ENCODE measurements at places on chromosomes 3 and 15. TPM values are rescaled to one million over a fixed set of nuclear protein-coding genes. Genes with fewer than 3 reads are reported as not detected.

Gene TM6SF1
- total RNA-seq, result 15.0 TPM

Gene NPRL2
- 33.5 TPM for total RNA-seq

Gene CTXN2
- total RNA-seq, result 0.63 TPM

Gene POLG
- 69.2 TPM for total RNA-seq

Gene TMEM40
- total RNA-seq, result not detected

Gene USP50
- total RNA-seq, result not detected

Gene EFHB
- total RNA-seq, result 0.63 TPM

Gene DGKG
- 10.6 TPM for total RNA-seq

Gene GOLGA8H
- total RNA-seq, result 1.3 TPM

Gene MUC4
- not detected for total RNA-seq

Gene SNX22
- total RNA-seq, result 9.7 TPM

Gene CPNE9
- total RNA-seq, result 0.31 TPM

Gene PCSK6
- 16.3 TPM for total RNA-seq

Gene PRSS50
- total RNA-seq, result 0.31 TPM

Gene PPP1R14D
- total RNA-seq, result not detected

Gene ABHD17C
- 13.5 TPM for total RNA-seq

Gene FILIP1L
- total RNA-seq, result 1.3 TPM

Gene TRIM42
- total RNA-seq, result not detected

Gene MELTF
- total RNA-seq, result 3.4 TPM

Gene ZNF609
- 60.1 TPM for total RNA-seq

Gene ZNF860
- 5.3 TPM for total RNA-seq

Gene CCDC54
- 1.6 TPM for total RNA-seq

Gene NECTIN3
- total RNA-seq, result 119 TPM

Gene KLHDC8B
- 11.0 TPM for total RNA-seq

Gene SIN3A
- total RNA-seq, result 58.5 TPM

Gene SHC4
- 7.2 TPM for total RNA-seq

Gene FAM107A
- 19.7 TPM for total RNA-seq

Gene AMIGO3
- total RNA-seq, result 1.3 TPM

Gene LIPH
- not detected for total RNA-seq

Gene EPHB3
- total RNA-seq, result 5.3 TPM

Gene SLCO2A1
- 0.31 TPM for total RNA-seq

Gene KY
- 0.94 TPM for total RNA-seq

Gene FGF7
- 0.94 TPM for total RNA-seq

Gene TOP2B
- 494 TPM for total RNA-seq

Gene CYP1A2
- not detected for total RNA-seq

Gene RTP4
- not detected for total RNA-seq

Gene P3H2
- 4.7 TPM for total RNA-seq

Gene GOLGA8T
- total RNA-seq, result 0.31 TPM

Gene LTF
- 0.63 TPM for total RNA-seq

Gene SCN11A
- 0.63 TPM for total RNA-seq

Gene EAF2
- 7.2 TPM for total RNA-seq

Gene GCNT3
- not detected for total RNA-seq

Gene APBA2
- 152 TPM for total RNA-seq

Gene SCAANT1
- total RNA-seq, result not detected

Gene SERPINI2
- total RNA-seq, result 2.2 TPM

Gene DNAJA4
- 50.1 TPM for total RNA-seq

Gene GOLGA6L24
- not detected for total RNA-seq

Measured in parietal lobe (tissue), 2 donors.